Purkinje cell (primary cell): ENCODE measurements at places on chromosomes 6 and 20. TPM values are rescaled to one million over a fixed set of nuclear protein-coding genes. Genes with fewer than 3 reads are reported as not detected.

The MDFI gene
- not detected in 2 replicates for polyA plus RNA-seq

The SOBP gene
- 13.1 and 13.2 TPM in 2 replicates for polyA plus RNA-seq

The FOXS1 gene
- not detected in 2 replicates for polyA plus RNA-seq

The ENPP5 gene
- polyA plus RNA-seq: 295 and 301 TPM in 2 replicates

The IRF4 gene
- not detected in 2 replicates for polyA plus RNA-seq

The TRIM10 gene
- polyA plus RNA-seq: not detected in 2 replicates

The C6orf52 gene
- polyA plus RNA-seq: 5.1 and 11.5 TPM in 2 replicates

The CTAGE9 gene
- not detected in 2 replicates for polyA plus RNA-seq

The PHIP gene
- polyA plus RNA-seq: 11.4 and 17.8 TPM in 2 replicates

The SPEF1 gene
- 0.20 TPM in 1 of 2 replicates, not detected in the other for polyA plus RNA-seq

The RSPO4 gene
- not detected in 2 replicates for polyA plus RNA-seq

The MTFR2 gene
- 6.2 and 7.8 TPM in 2 replicates for polyA plus RNA-seq

The DDR1 gene
- 1.7 and 2.1 TPM in 2 replicates for polyA plus RNA-seq

The ATP6V1G2 gene
- polyA plus RNA-seq: 154 and 211 TPM in 2 replicates

The NEDD9 gene
- 0.70 and 0.97 TPM in 2 replicates for polyA plus RNA-seq

The CLVS2 gene
- polyA plus RNA-seq: 13.4 and 16.6 TPM in 2 replicates

The YWHAB gene
- 446 and 447 TPM in 2 replicates for polyA plus RNA-seq

The RIN2 gene
- polyA plus RNA-seq: 5.1 and 8.2 TPM in 2 replicates

The MOCS1 gene
- 2.8 and 5.3 TPM in 2 replicates for polyA plus RNA-seq

The MEI4 gene
- 1.1 and 2.1 TPM in 2 replicates for polyA plus RNA-seq

The NCOA7 gene
- polyA plus RNA-seq: 418 and 490 TPM in 2 replicates

The MYMX gene
- not detected in 2 replicates for polyA plus RNA-seq

The RNF144B gene
- polyA plus RNA-seq: 0.45 and 1.4 TPM in 2 replicates

The ZNF337 gene
- polyA plus RNA-seq: 2.4 and 5.3 TPM in 2 replicates

The SIRPD gene
- 2.2 TPM in 1 of 2 replicates, not detected in the other for polyA plus RNA-seq

The ASIP gene
- polyA plus RNA-seq: not detected in 2 replicates

The TRIM40 gene
- not detected in 2 replicates for polyA plus RNA-seq

The SLC24A3 gene
- 1.2 and 1.5 TPM in 2 replicates for polyA plus RNA-seq

The EPPIN gene
- polyA plus RNA-seq: not detected in 2 replicates

The KHDC1 gene
- polyA plus RNA-seq: 17.0 and 23.6 TPM in 2 replicates

The UCKL1 gene
- polyA plus RNA-seq: 3.1 and 5.6 TPM in 2 replicates

The KIF25 gene
- 5.7 and 13.7 TPM in 2 replicates for polyA plus RNA-seq

The ARMC2 gene
- polyA plus RNA-seq: 1.9 and 2.7 TPM in 2 replicates

The PNPLA1 gene
- polyA plus RNA-seq: not detected in 2 replicates

The FILIP1 gene
- polyA plus RNA-seq: 0.32 and 2.6 TPM in 2 replicates

The CCNC gene
- polyA plus RNA-seq: 144 and 148 TPM in 2 replicates

The TCP11 gene
- 0.94 TPM in 1 of 2 replicates, not detected in the other for polyA plus RNA-seq

The ELOVL5 gene
- 70.2 and 95.3 TPM in 2 replicates for polyA plus RNA-seq

The CD109 gene
- polyA plus RNA-seq: 0.51 TPM in 1 of 2 replicates, not detected in the other

The LY6G6C gene
- polyA plus RNA-seq: not detected in 2 replicates

The KIAA0408 gene
- polyA plus RNA-seq: 185 and 258 TPM in 2 replicates
